ENCODE measurements at places on chromosomes 12 and 14.

DNA sequence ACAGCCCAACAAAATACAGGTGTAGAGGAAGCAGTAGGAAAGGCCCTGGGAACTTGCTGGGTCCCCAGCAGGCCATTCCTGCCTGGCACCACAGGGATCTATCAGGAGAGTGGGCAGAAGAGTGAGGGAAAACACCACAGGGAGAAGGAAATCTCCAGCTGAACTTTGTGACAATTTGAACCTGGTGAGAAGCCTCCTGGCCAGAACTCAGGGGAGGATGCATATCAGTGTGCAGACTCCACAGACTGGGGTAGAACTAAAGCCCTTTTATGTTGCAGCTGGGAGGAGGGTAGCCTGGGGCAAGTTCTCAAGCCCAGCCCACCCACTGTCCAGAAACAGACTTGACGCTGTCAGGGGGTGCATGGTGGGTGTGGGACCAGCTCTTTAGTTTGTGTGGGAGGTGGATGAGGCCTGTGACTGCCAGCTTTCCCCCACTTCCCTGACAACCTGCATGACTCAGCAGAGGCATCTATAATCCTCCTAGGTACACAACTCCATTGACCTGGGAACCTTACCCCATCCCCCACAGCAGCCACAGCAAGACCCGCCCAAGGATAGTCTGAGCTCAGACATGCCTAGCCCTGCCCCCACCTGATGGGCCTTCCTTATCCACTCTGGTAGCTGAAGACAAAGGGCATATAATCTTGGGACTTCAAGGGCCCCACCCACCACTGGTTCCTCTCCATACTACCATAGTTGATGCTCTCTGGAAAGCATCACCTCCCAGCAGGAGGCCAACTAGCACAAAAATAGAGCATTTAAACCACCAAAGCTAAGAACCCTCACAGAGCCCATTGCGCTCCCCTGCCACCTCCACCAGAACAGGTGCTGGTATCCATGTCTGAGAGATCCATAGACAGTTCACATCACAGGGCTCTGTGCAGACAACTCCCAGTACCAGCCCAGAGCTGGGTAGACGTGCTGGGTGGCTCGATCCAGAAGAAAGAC, 28.9 kb downstream of the PNN start:
- H3K4me3 ChIP-seq, result no peak overlapping the region
- no peak for DNase-seq
- H3K27ac ChIP-seq, result no peak overlapping the region
- no peaks in the 10 kb centered on the region for H3K36me3 ChIP-seq
- H3K4me1 ChIP-seq, result peaks cover 6% of the 10 kb centered on the region

GRCh38 chr12:7118881-7119280, 9.8 kb downstream of the RBP5 start:
- DNase-seq, result no peak
- H3K36me3 ChIP-seq, result no peaks in the 10 kb centered on the region
- H3K4me1 ChIP-seq, result no peaks in the 10 kb centered on the region
- H3K27me3 ChIP-seq, result no peaks in the 10 kb centered on the region

- no peaks in the 10 kb centered on the region for H3K27me3 ChIP-seq
- DNase-seq, result peak; percentile 64
- no peaks in the 10 kb centered on the region for H3K36me3 ChIP-seq
- no peak overlapping the region for H3K4me3 ChIP-seq
- peaks cover 2% of the 10 kb centered on the region for H3K4me1 ChIP-seq
Measured at GRCh38 chr12:69415471-69416275, 54.5 kb upstream of the FRS2 start.

DNA sequence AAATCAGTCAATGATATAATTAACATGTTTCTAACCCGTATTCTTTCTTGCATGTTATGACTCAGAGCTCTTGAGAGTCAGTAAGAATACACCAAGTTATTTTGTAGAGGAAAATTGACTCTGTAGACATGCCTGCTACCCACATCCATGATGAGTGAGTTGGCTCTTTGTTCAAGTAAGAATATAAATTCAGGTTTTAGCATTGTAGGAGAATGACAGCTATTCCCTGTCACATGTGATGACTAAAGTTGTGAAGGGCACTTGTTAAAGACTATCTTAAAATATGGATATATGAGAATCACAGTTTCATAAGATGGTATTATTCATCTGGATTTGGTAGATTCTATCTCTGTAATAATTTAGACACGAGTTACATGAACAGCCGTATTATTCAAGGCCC, 209.1 kb downstream of the CCDC59 start:
- no peaks in the 10 kb centered on the region for H3K27me3 ChIP-seq
- DNase-seq, result no peak
- H3K4me3 ChIP-seq, result no peak overlapping the region
- no peaks in the 10 kb centered on the region for H3K36me3 ChIP-seq

GRCh38 chr12:4960030-4960429, 50.3 kb downstream of the KCNA1 start:
- H3K27me3 ChIP-seq, result no peaks in the 10 kb centered on the region
- no peak for DNase-seq
- H3K27ac ChIP-seq, result no peak overlapping the region
- H3K4me1 ChIP-seq, result no peaks in the 10 kb centered on the region
- no peaks in the 10 kb centered on the region for H3K36me3 ChIP-seq

Data from iPS DF 6.9 (cell line).